Memory B cell (primary cell): ENCODE measurements at places on chromosomes 5 and 9.

- DNase-seq, result peak; percentile 68
These were observed 10.6 kb downstream of the PRR7 start for GRCh38 chr5:177456976-177457851.

GRCh38 chr5:37615184-37615583 is 224.7 kb downstream of the GDNF start:
- DNase-seq, result no peak

DNA sequence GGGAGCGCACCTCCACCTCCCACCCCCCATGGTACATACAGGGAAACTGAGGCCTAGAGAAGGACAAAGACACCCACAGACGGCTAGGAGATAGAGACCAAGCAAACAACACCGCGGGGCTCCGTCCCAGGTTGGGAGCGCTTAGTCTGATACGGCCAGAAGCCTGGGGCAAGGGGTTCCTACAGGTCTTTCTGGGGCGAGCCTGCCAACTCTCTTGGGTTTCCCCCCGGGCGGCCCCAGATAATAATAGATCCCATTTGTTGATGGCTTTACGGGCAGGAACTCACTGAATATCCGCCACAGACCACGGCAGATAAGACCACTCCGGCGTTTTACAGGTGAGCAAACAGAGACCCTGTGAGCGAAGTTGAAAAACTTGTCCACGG is 5.0 kb upstream of the EBF1 start:
- DNase-seq, result peak; percentile 44

DNA sequence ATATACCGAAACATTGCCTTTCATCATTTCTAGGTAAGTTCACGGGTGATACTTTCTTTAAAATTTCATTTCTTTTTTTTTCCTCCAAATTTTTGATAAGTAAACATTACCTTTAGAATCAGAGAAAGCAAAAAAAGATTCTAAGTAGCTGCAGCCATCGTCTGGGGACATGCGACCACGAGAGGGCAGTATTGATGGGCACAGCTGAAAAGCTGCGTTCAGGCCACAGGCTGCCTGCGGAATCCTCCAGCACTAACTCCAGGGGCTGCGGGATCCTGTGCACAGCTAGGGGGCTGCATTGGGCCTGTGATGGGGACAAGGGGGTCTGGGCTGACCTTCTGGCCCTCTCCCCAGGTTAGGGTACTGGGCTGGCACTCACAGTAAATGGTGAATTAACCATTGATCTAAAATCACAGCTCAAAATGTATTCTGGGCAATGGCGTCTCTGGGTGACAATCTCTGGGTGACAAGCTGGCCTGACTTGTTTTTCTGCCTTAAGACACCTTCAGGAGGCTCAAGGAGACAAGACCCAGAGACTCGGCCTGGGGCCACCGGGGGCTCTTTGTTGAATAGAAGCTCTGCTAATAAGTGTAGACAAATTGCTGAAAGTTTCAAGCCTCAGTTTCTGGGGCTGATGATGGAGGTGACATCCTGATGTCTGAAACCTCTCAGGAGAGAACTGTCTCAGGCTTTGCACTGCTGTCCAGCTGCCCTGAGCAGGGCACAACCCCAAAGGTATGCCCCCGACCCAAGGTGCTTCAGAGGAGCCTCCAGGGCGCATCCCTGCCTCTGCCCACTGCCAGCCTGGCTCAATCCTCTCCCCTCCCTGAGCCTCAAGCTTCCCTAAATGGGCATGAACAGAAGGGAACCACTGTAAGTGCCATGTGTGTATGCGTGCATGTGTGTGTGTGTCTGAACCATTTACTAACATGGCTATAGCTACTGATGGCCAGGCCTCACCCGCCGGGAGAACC is 44.3 kb upstream of the SARDH start:
- DNase-seq, result peak; percentile 79

DNA sequence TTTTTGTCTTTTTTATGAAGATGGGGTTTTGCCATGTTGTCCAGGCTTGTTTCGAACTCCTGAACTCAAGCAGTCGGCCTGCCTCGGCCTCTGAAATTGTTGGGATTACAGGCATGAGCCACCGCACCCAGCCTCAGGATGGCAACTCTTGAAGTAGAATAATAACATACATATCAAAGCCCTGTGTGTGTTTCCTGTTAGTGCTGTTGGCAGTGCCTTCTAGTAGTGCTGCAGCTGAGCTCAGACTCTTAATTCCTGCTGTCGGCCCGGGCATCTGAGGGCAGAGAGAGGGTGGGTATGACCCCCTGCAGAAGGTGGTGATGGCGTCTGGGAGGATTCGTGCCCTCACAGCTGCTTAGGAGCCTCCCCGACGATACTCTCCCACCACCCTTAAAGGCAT is 227.2 kb downstream of the PDZD2 start:
- DNase-seq, result no peak

GRCh38 chr5:43891112-43891511 is 288.1 kb downstream of the NNT start:
- no peak for DNase-seq

GRCh38 chr9:133148199-133149129 is 15.2 kb downstream of the GBGT1 start:
- DNase-seq, result peak; percentile 58

- no peak for DNase-seq
These were observed 1.4 kb downstream of the HMGCR start for GRCh38 chr5:75338408-75338807.

GRCh38 chr5:14872070-14872989 is 752 bp upstream of the ANKH start:
- peak; percentile 66 for DNase-seq

GRCh38 chr9:127173063-127173462 is 50.6 kb upstream of the ANGPTL2 start:
- no peak for DNase-seq

DNA sequence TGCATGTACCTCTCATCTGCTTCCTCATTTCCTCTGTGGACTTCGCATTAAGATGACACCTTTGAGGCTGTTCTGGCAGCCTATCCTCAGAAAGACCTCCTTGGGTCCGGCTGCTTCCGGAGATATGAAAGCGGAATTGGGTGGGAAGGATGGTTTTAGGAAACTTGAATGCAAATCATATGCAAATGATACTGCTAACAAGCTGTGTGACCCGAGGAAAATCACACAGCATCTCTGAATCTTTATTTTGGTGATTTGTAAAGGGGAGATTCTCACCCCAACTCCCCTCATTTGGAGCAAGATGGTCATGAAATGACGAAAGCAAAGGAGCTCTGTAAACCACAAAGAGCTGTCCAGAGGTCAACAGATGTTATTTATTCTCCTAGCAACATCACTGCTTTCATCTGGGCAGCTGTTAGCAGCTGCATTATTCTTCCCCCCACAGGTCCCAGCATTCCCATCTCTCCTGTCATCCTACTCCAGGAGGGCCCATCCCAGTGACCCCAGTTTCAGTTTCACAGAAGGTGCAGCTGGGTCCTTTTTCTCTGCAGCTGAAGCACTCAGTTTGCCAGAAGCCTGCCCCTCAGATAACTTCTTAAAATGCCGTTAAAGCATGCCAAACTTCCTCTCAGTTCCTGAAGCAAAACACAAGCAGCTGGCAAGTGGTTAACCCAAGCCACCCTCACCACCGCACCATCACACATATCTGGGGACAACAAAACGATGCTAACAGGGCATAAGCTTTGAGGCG is 269.5 kb downstream of the SEC61B start:
- no peak for DNase-seq

DNA sequence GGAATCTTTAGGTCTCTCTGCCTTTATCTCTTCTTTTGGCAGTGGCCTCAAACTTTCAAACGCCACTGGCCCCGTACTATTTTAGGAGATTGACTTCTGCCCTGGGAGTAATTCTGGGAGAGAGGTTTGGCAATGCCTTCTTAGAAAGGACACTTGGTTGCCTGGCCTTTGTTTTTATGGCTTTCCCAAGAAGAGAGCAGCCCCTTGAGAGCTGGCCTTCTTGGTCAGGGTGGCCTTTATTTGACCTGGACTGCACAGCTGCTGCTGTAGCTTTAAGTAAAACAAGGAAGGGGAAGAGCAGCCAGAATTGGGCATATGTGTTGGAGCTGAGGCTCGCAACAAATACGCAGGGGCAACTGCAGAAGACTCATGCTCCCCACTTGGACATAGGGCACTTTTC is 60.8 kb downstream of the PTPN3 start:
- DNase-seq, result no peak

DNA sequence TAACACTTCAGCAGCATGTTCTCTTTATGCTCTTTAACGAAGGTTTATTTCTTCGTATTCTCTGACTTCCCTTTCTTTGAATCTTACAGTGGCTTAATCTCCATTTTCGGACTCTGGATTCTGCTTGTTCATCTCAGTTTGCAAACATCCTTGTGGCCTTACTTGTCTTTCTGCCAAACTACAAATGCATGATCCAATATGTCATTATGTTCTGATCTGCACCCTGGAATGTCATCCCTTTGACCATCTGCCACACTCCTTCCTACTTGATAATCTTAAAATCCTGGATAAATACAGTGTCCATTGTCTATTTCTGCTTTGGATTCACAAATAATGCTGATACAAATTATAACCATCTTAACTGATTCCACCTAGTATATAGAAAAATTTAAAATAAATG is 499.2 kb downstream of the CDH18 start:
- DNase-seq, result no peak

DNA sequence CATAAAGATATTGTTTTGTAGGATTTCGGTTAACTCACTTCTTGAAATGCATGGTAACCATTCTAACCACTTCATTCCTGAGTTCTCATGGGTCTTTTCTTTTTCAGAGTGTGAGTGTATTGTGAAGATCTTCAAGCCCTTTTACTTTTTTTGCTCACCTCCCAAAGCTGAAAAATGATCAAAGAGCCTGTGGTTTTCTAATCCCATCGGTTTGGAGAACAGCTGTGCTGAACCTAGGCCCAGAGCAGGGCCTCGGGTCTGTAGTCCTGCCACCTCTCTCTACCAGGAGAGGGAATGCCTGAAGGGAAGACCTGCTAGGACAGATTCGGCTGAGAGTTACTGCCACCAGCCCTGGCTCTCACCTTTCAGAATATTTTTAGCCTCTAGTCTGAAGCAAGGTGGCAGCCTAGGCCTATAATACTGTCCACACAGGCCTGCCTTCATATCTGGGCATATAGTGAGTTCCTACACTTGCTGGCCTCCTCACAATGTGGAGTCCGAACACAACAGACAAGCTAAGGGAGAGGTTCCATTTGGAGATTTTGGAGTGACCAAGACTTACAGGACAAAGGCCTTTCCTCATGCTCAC is 13.8 kb downstream of the RGMB start:
- DNase-seq, result no peak

DNA sequence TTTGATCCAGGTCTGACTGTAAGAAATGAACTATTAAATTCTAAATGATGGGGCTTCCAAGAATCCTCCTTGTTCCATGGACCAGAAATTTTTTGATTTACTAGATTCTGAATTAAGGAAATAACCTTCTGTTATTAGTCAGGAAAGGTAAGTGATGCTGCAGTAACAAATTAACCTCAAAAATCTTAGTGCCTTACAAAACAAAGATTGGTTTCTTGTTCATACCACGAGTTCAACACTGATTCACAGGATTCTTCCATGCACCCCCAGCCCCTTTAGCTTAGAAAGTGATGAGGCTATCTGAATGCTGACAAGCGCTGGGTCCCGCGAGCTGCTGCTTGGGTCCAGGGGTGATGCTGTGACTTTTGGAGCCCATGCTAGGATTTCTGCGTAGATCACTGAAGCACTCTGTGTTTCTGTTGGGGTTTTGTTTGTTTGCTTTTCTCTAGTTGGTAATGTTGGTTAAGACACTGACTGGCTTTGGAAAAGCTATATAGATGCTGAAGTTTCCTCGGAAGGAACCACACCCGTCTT is 52.3 kb downstream of the COL15A1 start:
- DNase-seq, result no peak

DNA sequence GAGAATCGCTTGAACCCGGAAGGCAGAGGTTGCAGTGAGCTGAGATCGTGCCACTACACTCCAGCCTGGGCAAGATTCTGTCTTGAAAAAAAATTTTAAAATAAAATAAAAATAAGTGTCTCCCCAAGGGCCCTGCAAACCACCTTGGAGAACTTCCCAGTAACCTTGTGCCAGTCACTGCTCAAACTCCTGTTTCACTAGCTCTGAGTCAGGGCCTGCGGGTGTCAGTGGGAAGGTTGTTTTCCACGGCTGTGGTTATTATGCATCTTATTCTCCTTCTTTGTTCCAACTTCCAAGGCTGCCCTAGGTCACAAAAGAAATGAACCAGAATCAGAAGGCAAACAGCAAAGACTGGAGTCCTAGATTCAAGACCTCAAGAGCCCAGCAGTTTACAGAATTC is 246.7 kb downstream of the ADAMTSL1 start:
- DNase-seq, result no peak

- no peak for DNase-seq
These were observed 19.7 kb upstream of the GLE1 start for GRCh38 chr9:128484686-128485413.

DNA sequence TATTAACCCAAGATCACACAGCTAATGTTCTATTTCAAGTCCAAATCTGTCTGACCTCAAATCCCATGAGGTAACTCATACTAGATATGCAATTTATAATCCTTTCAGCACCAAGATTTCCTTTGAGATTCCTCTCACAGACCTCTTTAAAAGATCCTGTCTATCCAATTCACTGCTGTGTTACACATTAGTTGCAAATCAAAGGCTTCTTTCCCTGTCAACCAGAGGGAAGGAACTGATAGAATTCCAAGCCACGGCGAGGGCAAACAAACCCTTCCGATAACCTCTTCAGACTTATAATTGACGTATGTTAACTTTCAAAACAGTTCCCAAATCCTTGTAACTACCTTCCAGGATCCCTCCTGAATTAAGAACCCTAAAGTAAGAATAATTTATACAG is 168.9 kb downstream of the DRD1 start:
- no peak for DNase-seq
